ENCODE measurements at places on chromosomes 16 and 17.

GRCh38 chr17:40582328-40582901 lies 17.1 kb upstream of the CCR7 start:
- DNase-seq = peak; percentile 81

DNA sequence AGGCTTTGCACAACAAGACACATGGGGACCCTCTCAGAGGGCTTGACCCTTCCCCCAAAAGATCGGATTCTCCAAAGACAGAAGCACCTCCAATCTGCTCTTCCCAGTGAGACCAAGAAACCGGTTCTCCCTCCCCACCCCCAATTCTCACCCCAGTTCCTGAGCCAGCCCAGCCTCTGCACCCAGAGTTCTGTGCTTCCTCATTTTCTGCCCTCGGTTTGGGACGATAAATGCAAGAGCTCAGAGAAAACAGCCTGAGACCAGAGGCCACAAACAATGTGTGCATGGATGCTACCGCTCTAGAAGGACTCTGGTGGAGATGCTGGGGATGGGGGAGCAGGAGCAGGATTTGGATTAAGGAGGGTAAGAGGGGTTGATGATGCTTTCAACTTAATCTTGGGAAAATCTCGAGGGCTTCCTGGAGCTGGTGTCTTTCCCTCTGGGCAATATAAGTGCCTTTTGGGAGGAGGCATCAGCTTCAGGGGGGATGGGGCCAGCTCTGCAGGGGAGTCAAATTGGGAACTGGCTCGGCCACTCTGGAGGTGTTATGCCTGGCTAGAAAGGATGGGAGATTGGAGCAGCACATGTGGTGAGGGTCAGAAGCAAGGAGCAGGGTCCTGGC lies 6.0 kb downstream of the KRT15 start:
- no peak for DNase-seq

DNA sequence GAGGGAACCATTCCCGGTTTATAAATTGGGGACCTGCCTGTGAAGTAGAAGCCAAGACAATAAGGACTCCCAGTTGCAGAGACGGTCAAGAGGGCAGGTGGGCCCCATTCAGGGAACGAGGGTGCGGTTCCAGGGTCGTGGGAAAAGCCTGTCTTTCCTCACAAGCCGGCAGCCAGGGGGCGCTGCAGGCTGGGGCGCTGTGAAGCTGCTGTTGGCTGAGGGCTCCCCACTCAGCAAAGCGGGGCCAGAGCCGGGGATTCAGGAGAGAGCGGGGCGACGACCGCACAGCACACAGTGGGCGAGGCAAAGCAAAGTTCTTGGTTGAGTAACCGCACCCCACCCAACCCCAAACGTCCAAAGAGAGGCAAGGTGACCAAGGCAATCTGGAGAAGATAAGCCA lies 24.9 kb downstream of the CDRT15 start:
- peak; percentile 43 for DNase-seq

- DNase-seq = peak; percentile 16
Observed at GRCh38 chr16:87723226-87723623, 42.6 kb downstream of the KLHDC4 start.

DNA sequence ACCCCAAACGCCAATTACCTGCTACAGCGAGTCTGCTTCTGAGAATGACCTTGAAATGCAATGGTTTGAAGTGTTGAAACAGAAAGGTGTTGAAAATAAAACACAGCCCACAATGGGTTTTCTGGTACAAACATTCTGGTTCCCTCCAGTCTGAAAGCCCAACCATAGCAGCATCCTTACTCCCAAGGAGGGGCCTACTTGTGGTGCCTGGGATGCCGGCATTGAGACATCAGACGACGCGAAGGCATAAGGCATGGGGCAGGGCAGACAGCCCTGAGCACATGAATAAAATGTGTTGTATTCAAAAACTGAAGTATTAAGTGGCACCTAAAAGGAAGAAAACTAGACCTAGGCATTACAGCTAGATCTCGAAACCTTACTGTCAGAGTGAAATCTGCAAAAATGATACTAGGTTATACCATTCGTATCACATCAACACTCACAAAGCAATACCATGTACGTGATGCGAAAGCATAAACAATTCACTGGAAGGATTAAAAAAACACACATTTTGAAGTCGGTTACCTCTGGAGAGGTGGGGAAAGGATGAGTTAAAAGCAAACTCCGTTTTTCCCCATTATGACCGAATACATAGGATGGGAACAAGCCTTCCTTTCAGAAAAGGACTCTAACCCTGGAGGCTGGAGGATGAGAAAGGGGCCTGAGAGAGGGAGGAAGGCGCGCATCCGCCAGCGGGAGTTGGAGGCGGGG lies 702 bp downstream of the NUDT21 start:
- peak; percentile 24 for DNase-seq

DNA sequence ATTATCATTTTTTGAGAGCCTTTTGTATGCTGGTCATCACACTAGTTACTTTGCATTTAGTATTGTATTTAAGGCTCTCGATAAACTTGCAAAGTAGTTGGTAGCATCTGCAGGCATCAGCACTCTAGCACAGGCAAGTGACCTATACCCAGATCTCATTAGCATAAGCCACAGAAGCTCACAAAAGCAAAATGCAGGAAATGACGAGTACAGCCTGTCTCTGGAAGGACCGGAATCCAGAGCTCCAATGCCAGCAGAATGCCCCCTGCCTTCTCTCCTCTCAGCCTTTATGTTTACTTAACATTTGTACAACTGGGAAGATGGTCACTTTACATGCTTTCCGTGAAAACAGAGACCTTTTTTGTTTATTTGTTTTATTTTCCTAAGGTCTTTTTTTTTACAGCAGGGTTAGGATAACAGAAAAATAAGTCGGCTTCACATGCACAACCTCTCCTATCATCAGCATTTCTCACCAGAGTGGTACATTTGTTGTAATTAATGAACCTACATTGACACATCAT lies 45.4 kb upstream of the MYOCD start:
- DNase-seq = no peak

DNA sequence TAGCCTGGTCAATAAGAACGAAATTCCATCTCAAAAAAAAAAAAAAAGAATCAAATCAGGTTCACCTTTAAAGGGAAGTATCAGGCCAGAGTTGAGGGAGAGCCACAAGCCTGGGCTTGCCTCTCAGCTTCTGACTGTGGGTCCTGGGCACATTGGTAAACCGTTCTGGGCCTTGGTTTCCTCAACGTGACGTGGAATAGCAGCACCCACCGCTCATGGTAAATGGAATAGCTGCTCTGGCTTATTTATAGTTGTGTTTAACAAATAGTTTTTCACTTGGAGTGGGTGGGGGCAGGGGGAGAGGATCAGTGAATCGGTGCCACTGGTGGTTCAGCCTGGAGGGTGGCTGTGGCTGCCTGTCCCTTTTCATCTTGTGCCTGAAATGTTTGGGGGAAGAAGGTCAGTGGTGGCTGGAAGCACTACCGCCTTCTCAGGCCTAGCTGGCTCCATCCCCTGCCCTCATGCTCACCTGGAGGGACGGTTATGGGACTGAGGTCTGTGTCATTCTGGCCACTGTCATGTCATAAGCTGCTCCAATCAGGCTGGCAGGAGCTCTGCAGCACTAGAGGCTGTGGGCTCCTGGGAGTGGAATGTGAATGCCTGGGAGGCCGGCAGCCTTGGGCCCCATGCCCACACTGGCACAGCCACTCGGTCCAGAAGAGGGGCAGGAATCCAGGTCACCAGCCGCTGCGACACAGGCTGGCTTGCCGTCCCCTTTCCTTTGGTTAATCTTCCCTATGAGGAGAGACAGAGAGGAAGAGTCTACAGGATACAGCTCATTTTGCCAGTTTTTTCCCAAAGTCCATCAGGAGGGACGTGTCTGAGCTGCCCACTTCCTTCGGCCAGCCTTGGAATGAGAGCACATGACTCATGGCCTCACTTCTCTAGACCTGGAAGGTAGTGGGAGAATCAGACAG lies 27.0 kb downstream of the CCR7 start:
- DNase-seq = peak; percentile 7

DNA sequence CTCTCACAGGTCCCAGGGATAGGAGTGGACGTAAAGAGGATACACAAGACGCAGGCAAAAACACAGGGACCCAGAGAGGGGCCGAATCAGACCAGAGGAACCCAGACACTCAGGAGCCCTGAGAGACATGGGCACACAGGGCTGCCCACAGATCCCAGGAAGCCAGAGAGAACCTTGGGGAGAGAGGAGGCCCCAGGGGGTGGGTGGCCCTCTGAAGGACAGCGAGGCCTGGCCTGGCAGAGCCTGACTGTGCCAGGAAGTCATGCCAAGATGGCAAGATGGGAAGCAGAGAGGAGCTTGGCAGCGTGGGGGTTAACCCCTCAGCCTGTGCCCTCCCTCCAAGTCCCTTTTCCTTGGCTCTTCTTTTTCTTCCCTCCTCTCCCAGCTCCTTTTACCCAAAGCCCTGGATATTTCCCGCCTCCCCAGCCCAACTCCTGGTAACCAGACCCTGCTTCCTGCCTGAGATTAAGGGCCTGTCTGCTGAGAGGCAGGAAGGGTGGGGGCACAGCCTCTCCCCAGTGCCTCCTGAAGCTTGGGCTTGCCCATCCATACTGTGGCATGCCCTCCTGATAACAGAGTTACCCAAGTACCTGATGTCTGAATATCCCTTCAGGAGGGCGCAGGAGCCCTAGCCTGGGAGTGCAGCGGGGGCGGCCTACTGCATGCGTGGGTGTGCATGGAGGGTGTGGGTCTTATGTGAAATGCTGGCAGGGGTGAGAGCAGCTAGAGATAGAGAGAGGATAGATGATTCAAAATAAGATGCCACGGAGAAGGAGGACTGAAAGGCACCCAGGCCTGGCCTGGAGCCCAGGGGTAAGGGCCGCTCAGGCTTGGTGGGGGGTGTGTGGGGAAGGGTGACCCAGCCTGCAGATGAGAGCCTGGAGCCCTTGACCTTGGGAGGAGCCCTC lies 6.0 kb upstream of the TBX21 start:
- no peak for DNase-seq

GRCh38 chr17:51036084-51036483 lies 84.6 kb downstream of the SPAG9 start:
- DNase-seq = no peak

DNA sequence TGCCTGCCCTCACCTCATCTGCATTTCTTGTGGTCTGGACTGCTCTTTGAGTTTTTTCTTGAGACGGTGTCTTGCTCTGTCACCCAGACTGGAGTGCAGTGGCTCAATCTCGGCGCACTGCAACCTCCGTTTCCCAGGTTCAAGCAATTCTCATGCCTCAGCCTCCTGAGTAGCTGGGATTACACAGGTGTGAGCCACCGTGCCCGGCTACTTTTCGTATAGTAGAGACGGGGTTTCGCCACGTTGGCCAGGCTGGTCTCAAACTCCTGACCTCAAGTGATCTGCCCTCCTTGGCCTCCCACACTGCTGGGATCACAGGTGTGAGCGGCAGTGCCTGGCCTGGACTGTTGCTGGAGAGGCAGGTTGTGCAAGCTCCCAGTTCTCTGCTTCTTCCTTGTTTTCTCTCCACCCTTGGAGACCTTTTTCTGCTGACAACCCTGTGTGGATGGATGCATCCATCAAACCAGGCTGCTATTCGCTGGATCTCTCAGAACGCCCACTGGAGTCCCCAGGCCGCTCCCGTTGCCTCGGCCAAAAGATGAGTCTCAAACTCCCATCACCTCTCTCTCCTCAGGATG lies 22.7 kb upstream of the DBNDD1 start:
- no peak for DNase-seq

- no peak for DNase-seq
Observed at GRCh38 chr16:80085606-80086005, 455.2 kb upstream of the DYNLRB2 start.

DNA sequence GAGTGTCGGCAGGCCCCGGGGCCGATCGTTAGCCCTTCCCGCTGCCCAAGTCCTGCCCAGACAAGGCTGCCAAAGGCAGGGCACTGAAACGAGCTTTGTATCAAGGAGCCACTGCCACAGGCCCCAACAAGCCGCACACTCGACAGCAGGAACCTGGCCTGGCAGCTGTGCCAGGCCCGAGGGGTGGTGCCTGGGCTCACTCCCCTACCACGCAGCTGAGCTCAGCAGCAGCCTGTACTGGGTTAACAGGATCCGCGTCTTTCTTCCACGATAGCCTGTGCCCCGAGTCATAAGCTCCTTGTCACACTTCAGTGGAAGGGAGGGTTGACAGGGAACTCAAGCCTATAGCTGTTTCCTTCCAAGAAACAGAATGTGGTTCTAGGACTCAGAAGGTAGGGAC lies 87.9 kb downstream of the ABR start:
- DNase-seq = no peak

DNA sequence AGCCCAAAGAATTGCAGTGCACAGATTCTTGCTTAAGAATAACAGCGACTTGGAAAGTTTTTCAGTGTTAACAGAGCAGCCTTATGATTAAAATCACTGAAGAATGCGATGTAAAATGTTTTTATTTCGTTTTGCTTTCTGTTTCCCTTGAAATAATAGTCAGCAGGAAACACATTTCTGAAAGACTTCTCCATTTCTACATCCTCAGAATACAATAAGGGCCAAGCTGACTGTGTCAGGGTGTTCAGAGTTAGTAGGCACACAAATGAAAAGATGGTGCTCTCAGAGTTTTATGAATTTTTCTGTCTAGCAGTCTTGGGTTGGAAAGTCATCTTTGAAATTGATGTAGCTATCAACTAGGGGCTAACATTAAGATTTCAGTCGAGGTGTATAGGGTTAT lies 582.9 kb upstream of the RBFOX1 start:
- no peak for DNase-seq

- DNase-seq = no peak
Observed at GRCh38 chr16:78128913-78129312, 29.5 kb downstream of the WWOX start.

DNA sequence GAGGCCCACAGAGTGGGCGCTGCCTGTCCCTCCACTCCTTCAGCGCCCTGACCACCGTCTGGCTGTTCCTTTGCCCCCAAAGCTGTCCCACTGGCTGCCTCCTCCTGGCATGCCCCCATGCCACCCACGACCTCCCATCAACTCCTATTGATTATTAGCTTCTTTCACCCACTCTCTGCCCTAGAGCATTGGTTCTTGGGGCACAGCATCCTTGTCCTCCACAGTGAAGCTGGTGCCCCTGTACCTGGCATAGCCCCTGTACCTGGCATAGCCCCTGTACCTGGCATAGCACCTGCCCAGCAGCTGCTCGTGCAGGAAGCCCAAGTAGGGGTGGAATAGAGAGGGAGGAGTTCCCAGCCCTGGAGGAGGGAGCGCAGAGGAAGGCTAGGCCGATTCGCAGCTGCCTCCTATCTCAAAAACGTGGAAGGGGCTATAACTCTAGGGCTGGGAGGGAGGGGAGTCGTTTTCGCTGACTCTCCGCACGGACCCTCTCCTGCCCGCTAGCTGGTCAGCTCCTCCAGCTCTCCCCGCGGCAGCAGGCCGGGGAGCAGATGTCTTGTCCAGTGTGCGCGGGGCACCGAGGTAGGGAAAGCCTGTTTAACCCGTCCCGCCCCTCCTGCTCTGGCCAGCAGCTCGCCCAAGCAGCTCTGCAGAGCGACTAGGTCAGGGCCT lies 5.7 kb upstream of the ACTG1 start:
- no peak for DNase-seq

- no peak for DNase-seq
Observed at GRCh38 chr16:12749076-12749475, 54.6 kb downstream of the CPPED1 start.

- DNase-seq = no peak
Observed at GRCh38 chr16:75746359-75746758, 20.1 kb upstream of the CPHXL start.

DNA sequence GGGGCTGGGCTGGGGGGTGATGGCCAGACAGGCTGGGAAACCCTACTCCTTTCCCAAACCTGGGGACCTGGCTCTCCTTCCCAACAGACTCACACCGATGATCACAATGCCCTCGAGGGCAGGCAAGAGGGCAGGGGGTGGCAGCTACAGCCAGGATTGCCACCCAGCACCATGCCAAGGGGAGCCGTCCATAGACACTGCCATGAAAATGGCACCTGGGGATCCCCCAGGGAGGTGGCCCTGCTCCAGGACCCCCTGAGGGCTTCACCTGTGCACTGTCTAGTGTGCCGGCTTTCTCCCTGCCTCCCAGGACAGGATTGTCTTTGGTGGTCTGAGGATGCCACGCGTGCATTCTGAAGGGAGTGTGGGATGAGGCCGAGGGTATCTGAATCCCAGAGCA lies 24.6 kb downstream of the RPH3AL start:
- DNase-seq = no peak

Data from CD4-positive, alpha-beta T cell treated with Interleukin-4 for 1 hour (primary cell).